Activated CD8-positive, alpha-beta memory T cell treated with anti-CD3 and anti-CD28 coated beads for 1 hour (primary cell): ENCODE measurements at places on chromosomes 3 and 15.

DNA sequence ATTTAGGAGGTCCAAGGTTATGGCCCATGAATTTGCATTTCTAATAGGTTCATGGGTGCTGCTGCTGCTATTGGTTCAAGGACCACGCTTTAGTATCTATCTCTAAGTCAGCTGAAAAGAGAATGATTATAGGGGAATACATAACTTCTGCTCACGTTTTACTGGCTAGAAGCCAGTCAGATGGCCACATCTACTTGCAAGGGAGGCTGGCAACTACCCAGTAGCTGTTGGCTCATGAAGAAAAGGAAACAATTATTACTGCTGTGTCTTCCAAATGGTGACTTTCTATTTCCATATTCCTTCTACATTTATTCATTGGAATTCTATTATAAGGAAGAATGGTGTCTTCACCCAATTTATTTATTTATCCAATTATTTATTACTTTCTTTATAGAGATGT is 54.2 kb downstream of the SLC25A36 start:
- no peak for DNase-seq

GRCh38 chr15:69537901-69538300 is 85.3 kb downstream of the RPLP1 start:
- DNase-seq = no peak

DNA sequence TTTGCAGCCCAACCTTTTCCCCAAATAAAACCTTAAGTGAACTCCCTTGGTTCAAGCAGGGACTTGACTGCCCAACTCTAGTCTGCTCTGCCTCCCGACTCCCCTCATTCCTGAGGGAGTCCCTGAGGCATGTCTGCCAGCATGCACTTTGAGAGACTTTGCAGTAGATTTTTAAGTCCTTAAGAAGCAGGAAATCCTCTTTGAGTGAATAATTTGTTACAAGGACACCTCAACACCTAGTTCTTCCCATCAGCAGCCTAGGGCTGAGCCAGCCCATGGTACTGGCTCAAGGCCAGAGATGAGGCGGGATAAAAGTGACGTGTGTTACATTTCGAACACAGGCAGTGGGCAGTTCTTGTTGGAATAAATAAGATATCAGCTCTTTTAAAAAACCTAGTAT is 204.3 kb upstream of the SLC2A2 start:
- DNase-seq = no peak

DNA sequence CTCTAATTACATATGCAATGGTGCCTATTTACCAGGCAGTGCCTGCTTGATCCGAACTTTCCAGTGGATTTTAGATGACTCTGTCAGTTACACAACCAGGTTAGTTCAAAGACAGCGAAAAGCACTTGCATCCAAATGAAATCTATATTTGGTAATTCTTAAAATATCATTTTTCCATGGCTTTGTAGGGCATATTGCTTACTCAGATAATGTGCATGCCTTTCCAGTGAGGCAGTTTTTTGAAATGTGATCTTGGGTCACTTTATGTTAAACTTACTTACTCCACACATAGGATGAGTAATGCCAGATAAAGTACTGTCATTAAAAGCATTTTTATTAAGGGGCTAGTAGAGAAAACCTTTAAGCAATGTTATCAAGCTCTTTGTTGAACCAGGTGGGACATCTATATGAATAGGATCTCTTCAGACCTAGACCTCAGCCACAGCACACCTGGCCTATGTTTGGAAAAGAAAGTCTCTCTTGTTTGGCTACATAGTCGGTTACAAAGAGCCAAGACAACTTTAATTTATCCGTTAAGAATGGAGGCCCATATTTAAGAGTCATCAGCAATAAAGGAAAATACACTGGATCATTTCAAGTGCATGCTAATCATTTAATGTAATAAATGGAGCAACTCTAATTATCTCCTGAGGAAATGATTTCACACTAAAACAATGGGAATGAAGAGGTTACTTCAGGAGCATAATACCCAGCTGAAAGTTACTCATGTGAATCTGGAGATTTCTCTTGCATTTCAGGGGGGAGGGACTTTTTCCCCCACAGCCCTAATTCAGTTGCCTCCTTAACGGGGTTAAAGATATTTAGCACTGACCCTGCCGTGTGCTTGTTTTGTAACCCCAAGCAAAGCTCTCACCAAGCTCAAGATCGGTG is 56.3 kb upstream of the TMCO5A start:
- no peak for DNase-seq

DNA sequence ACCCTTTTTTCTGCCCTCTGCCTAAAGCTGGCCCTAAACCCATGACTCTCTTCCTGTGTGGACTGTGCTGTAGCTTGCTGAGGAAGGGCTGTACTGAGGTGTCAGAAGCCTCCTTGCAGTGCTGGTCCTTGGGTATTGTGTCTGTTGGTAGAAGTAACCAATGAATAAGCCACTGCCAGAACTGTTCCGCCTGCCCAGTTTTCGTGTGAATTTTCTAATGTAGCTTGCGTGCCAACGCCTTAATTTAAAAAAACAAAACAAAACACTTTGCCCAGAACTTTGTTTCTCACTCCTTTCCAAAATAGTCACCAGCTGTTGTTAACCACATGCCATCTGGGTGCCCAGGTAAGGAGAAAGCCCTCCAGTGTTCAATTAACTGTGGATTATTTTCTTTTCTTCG is 101.9 kb downstream of the KLHL25 start:
- DNase-seq = no peak

- DNase-seq = no peak
Observed at GRCh38 chr3:11465744-11466616, 177.7 kb downstream of the VGLL4 start.

GRCh38 chr3:11711876-11712275 is 68.2 kb upstream of the VGLL4 start:
- DNase-seq = no peak

- no peak for DNase-seq
Observed at GRCh38 chr3:183301937-183302580, 49.0 kb downstream of the B3GNT5 start.

DNA sequence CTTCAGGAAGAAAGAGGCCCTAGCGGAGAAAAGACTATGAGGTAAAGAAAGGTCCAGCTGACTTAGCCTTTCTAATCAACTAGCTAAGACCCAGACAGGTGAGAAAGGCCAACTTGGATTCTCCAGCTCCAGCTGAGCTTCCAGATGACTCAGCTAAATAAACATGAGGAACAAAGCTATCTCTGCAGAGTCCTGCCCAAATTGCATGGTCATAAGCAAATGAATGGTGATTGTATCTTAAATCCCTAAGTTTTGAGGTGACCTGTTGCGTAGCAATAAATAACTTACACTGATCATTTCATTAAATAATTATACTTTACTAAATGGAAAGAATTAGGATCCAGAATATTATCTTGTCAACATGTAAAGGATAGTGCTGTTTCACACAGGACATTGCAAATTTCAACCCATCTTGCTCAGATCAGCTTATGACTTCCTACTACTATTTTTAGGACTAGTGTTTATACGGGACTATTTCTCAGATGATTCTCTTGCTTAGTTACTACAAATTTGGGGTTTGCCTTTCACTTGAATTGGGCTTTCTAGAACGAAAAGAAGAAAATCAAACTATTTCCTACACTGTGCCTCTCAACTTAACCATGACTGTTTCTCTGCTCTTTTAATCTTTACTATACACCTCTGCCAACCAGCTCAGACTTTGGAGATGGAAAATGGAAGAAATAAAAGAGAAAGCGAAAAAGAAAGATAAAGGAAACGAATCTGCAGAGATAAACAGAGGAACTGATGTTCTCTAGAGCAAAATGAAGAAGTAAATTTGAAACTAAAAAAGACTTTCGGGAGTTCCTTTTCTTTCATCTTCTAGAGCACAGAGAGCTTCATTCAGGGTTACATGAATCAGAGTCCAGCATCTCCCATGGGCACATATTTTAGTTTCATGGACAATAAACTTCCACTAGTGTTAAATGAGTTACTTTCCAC is 6.6 kb upstream of the ADGRG7 start:
- no peak for DNase-seq

DNA sequence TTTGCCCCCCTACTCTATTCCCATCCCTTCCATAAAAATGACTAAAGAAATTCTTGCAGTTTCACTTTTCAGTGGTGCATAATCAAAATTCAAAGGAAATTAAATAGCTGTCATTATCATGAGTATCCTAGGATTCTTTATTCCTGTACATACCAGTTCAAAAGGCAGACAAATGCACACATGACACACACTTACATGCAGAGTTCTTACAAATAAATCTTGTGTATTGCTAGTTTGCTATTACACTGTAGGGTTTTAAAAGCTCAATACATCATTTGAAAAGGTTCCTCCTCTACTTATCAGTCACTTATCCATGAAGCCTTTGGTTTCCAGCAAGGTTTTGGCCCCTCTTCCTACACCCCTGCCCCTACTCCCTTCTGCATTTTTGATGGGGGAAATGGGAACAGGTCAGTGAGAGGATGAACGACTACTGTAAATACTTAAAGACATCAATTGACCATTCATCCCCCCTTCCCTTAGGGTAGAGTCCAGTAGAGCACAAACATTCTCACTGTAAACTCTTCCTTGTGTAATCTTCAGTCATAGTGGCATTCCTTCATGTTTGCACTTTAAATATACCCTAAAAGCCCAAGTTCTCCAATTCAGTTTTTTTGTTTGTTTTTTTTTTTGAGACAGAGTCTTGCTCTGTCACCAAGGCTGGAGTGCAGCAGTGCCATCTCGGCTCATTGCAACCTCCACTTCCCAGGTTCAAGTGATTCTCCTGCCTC is 92.6 kb downstream of the SUCLG2 start:
- DNase-seq = no peak

GRCh38 chr15:60835974-60836373 is 357.0 kb upstream of the ICE2 start:
- no peak for DNase-seq

- DNase-seq = no peak
Observed at GRCh38 chr15:46120713-46121112, 485.9 kb downstream of the SQOR start.

- no peak for DNase-seq
Observed at GRCh38 chr3:112847692-112848091, 1.0 kb upstream of the CD200R1L start.

DNA sequence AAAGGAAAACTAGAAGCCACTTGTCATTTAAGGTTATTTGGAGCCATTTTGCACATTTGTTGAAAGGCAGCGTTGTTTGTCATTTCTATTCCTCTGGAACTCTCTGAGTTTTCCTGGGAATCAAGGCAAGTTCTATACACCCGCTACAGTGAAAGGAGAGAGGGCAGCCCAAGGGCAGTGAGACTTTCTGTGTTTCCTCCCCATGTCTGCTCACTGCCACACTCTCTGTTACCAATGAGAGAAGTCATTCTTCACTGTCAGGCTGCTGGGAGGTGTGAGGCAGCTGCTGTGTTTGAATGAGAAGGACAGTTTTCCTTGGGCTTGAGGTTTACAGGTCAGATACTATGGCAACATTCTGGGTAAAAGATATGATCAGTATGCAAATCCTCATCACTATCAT is 36.0 kb downstream of the ATP13A5 start:
- no peak for DNase-seq
